ENCODE measurements at places on chromosomes 5 and 9.

GRCh38 chr5:14057289-14057688, 85.9 kb upstream of the TRIO start:
- no peak for DNase-seq

- no peak for DNase-seq
Observed at GRCh38 chr9:14393418-14393817, 79.5 kb upstream of the NFIB start.

- no peak for DNase-seq
Observed at GRCh38 chr5:125393221-125393815, 646.9 kb upstream of the ZNF608 start.

GRCh38 chr9:99590410-99590809, 231.3 kb upstream of the NR4A3 start:
- DNase-seq: no peak

- DNase-seq: no peak
Observed at GRCh38 chr5:72505539-72506157, 1.6 kb downstream of the ZNF366 start.

- DNase-seq: no peak
Observed at GRCh38 chr9:93125331-93125894, 8.6 kb downstream of the NINJ1 start.

DNA sequence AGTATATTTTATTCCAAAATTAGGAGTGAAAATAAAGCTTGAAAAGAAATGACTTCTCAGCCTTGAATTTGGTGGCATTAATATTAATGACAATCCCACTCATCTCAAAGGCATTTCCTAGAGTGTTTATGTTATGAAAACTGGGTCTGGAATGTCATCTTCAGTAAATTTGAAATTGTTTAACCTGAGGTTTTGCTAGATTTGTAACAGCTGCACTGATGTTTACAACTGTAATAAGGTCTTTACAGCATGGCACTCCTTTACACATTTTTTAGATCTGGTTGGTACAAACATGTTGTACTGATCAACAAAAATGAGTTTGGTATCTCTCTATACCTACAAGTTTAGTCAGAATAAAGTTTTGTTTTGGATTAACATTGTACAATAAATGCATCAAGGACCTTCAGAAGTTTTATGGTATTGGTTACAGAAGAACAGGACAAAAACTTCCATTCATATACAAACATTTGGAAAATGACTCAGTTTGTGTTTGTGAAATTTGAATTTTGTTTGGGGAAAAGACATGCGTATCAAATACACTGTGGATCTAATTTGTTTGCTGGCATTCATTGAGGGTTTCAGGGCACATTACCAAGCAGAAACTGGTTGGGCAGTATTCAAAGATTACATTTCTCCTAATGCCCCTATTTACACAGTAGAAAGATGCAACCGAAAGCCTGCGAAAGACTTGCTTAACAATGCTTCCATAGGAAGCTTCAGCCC, 11.6 kb downstream of the FANCC start:
- DNase-seq: no peak

GRCh38 chr9:2838371-2839000, 5.4 kb downstream of the PUM3 start:
- no peak for DNase-seq

- DNase-seq: no peak
Observed at GRCh38 chr9:111149018-111149759, 110.9 kb upstream of the LPAR1 start.

DNA sequence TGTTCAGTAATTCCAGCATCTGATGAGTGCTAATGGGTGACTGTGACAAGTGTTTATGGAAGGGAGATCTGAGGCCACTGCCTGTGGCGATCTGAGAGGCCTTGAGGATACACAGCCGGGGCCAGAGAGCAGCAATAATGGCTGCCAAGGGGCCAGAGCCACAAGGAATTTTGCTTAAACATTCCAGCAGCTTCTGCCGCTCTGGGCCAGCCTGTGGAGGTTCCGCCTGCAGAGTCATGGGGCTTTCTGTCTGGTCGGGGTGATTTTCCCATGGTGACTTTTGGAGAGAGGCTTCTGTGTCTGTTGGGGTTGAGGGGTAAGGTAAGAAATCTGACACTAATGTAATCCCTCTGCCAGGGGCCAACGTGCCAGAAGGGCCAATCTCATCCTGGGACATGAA, 353.5 kb downstream of the ADAMTS6 start:
- DNase-seq: no peak

DNA sequence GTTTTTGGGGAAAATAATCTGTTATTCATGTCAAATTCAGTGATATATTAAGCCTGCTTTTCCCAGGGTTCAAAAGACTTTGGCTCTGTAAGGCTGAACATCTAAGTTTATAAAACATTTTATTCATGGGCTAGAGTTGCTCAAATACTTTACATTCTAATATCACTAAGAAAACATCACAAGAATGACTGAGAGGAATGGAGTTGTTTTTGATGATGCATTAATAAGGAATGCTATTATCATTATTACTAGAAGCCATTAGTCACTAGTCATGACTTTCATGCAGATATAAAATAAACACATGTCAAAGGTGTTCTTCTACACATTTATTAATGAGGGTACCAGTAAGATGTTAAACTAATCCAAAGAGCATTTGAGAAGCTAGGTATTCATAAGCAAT, 185.5 kb upstream of the KCNN2 start:
- DNase-seq: no peak
